ENCODE measurements at places on chromosomes 16 and 17.

DNA sequence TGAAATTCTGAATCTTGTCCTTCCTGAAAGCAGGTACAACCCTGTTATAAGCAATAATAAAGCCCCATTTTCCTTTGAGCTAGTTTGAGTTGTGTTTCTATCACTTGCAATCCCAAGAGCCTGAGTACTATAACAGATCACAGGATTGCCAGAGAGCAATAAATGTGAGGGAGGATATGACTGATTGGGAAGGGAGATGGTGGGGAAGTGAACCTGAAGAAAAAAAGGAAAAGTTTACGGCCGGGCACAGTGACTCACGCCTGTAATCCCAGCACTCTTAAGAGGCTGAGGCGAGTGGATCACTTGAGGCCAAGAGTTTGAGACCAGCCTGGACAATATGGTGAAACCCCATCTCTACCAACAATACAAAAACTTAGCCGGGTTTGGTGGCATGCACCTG, 80.4 kb downstream of the COX10 start:
- DNase-seq: no peak

DNA sequence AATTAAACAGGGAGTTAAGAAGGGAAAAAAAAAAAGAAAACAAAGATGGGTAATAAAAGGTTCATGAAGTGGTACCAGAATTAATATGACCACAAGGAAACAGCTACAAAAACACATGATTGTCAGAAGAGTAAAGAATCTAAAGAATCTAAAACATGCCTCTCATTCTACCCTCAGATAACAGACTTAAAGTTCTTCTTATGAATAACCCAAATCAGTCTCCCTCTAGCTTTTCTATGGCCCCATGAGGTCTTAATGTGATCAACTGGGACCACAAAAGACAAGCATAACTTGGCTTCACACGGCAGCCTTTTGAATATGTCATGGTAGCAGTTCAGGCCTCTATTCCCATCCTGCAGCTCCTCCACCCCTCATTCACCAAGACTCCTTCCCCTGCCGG, 6.9 kb downstream of the MYH10 start:
- no peak for DNase-seq

DNA sequence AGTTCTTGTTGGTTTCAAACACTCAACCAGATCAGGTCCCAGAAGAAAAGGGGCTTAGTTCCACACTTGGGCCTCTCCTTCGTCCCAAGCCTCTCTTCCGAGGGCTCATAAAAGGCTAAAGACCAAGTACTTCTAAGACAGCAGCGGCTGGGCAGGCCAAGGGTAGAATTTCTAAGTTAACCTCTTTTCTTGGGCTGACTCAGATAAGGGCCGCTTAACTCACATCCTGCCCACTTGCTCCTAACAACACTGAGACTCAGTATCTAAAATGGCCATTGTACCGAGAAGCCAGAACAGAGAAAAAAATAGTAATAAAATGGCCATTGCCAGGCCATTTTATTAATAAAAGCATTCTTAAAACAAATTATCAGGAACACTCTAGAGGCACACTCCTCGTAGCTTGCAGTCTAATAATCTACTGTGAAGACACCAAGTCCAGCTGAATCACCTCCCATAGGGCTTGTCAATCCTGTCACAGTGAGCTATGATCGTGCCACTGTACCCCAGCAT, 42.1 kb downstream of the RANBP10 start:
- no peak for DNase-seq

GRCh38 chr17:6657633-6658287, 6.2 kb downstream of the C17orf100 start:
- no peak for DNase-seq

- DNase-seq: no peak
Observed at GRCh38 chr17:35088356-35088880, 24.9 kb upstream of the RFFL start.

DNA sequence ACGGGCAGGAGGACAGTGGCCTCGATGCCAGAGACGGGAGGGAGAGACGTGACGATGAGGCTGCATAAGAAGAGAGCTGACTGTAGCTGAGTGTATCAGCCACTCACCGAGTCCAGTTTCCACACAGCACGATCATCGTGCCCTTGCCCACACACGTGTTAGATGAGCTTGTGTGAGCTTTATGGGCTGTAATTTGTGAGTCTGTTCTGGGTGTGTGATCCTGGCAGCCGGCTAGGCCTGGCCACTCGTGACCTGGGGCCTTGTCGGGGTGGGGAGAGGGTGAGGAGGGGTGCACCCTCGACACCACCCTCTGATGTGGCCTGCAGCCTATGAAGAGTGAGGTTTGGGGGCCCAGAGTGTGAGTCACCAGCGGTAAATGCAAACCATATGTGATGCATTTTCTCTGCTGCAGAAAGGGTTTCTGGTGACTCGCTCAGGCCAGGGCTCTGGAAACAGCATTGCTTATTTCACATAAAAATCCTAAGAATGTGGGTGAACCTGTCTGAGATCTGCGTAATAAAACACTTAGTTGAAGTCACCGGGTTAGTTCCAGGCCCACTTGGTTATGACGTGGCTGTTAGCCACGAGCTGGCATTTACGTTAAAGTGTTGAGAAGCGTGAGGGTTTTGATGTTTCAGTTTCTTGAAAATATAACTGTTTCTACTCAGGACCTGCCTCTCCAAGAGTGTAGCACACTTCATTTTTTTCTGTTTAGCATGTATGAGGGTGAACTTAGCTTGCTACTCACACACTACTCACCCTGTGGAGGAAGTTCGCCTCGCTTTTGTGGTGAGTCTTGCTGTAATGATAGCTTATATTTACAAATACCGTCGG, 4.2 kb downstream of the METRNL start:
- peak; percentile 36 for DNase-seq

- DNase-seq: no peak
Observed at GRCh38 chr17:17834974-17835373, 1.8 kb downstream of the SREBF1 start.

DNA sequence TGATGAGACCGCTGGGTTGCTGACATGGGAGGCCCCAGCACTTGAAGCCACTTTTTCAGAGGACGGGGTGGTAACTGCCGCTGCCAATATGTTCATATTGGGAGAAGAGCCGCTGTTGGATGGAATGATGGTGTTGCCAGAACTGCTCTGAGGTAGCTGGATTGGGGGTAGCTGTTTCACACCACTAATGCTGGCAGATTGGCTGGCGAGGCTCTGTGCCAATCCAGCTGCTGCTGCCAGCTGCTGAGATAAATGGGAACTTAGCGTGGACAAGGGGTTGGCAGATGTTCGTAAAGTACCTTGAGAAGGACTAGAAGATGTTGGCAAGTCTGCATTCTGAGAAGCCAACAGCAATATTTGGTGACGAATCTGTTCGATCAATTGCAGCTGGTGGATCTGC, 10.0 kb downstream of the SALL1 start:
- DNase-seq: no peak

DNA sequence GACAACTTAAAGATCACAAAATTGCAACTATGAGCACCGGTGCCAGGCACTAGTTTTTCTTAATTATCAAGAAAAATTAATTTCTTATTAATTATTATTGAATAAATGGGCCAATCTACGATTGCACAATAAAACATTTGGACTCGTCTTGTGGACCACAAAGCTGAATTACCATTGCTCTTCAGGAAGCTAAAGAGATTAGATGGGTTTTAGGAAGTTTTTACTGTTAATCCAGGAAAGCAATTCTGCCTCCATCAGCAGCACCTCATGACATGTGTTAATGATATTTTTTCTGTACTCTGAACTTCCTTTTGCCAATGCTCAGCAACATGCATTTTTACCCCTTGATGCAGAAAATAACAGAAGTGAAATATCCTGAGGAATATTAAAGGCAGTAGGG, 37.9 kb downstream of the HS3ST3A1 start:
- DNase-seq: no peak

- no peak for DNase-seq
Observed at GRCh38 chr17:60361889-60362288, 30.0 kb downstream of the USP32 start.

- no peak for DNase-seq
Observed at GRCh38 chr16:24953721-24954120, 61.4 kb downstream of the ARHGAP17 start.

DNA sequence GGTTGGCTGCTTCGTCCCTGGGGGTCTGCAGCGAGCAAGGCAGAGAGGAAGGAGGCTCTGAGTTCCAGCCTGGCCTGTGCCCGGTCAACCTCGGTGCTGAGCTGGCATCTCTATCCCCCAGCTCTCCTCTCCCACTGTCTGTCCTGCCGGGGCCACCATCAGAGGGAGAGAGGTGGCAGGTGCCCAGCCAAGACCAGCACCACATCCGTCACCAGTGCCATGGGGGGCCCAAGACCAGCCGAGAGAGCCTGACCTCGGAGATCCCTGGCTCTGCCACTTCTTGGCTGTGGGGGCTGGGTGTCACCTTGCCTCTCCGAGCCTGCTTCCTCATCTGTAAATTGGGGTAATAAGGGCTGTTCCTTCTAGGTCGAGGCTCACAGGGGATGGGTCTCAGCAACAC, 560 bp upstream of the P2RX1 start:
- no peak for DNase-seq

- DNase-seq: no peak
Observed at GRCh38 chr17:48453447-48453846, 23.4 kb upstream of the SKAP1 start.

- no peak for DNase-seq
Observed at GRCh38 chr17:39639566-39640458, 2.9 kb downstream of the STARD3 start.

GRCh38 chr16:55930036-55930435, 54.9 kb upstream of the CES5A start:
- DNase-seq: no peak

DNA sequence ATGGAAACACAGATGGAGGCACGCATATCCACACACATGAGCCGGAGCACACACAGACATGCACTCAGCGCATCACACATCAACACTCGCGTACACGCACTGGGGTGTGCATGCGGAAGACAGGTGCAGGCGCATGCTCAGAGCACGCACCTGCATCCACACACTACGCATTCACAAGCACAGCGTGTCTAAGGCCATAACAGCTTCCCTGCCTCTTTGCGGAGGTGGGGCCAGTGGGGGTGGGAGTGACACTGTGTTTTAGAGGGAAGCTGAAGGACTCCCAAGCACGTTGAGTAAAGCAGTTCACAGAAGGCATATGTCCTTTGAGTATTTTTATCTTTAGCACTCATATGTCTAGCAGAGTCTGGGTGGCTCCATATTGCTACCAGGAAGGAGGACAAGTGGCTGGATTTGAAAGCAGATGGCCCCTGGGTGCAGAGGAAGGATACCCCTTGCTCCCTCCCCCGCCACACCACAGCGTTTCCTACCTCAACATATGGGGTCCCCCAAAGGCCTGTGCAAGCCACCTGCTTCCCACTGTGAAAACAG, 68.6 kb upstream of the TOB1 start:
- DNase-seq: no peak

- DNase-seq: no peak
Observed at GRCh38 chr17:32894245-32894644, 17.3 kb upstream of the MYO1D start.

DNA sequence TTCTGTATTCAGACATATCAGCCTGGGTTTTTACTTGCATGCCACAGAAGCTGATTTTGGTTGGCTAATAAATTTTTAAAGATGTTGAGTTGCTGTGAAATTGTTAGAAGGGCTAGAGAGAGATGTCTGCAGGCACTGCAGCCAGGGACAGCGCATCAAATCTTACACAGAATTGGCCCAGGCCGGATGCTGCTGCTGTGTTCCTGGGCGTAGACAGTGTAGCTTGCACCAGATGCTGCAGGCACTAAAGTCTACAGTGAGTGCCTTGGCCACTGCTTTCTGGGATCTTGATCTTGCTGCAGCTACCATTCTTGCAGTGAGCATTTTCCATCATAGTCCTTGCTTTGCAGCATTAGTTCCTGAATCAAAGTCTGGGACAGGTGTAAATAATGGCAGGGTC, 169.9 kb downstream of the SPECC1 start:
- DNase-seq: no peak

GRCh38 chr17:38605841-38606645, at the start of gene SRCIN1:
Gene SRCIN1, minus strand, starts transcription at chr17:38605952. Its CDS starts 247 bp downstream, at chr17:38605705.
- DNase-seq: peak; percentile 33

DNA sequence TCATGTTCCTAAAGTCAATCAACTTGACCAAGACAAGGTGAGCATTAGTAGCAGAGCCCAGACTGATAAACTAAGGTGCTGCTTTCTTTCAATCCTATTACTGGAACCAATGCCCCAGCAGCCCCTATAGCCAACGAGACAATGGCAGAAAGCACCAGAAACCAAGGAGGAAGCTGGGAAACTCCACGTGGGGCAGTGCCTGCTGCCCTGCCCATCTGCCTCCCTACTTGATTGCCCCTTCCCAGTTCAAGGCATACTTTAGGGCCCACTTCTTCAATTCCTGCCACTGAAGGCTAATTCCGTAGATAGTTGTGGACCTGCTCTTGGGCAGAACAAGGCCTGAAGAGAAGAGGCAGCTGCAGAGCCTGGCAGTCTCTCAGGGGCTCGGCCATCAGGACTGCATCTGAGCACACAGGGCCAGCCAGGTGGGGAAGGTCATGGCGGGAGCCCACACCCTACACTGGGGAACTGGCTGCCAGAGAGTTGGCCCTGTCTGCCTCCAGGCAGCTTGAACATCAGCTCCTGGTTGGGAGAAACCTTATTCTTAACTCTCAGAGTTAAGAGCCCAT, 30.9 kb downstream of the WSB1 start:
- DNase-seq: no peak

- DNase-seq: no peak
Observed at GRCh38 chr17:78010759-78011158, 52.3 kb downstream of the TNRC6C start.

- DNase-seq: no peak
Observed at GRCh38 chr17:59825533-59826322, 67.0 kb downstream of the TUBD1 start.

DNA sequence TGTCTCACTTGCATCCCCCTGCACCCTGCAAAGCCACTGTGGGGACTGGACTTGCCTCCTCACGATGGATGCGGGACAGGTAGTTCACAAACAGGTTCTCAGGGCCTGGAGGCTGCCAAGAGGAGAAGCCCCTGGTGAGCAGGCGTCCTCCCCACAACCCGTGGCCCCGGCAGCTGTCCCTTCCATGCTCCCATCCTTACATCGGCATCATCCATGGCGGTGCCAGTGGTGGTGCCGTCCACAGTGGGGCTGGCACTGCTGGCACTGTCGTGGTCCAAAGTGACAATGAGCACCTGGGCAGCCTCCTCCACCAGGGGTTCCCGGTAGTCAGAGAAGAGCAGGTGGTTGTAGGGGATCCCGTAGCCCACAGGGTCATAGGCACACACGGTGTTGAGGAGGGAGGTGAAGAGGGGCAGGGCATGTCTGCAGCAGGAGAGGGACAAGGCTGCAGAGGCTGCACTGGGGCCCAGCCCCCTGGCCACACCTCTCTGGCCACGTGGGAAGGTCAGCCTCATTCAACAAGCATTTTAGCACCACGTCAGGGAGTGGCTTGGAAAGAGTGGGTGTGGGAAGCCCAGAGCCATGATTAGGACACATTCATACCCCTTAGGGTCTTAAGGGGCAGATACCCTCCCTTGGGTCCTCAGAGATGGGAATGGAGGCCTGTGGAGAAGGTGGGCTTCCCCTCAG, 12.6 kb downstream of the HID1 start:
- no peak for DNase-seq

All from stimulated activated CD4-positive, alpha-beta T cell treated with anti-CD3 and anti-CD28 coated beads, Interleukin-1b, Interleukin-23, amount 100 ng/mL, for 24 hours (primary cell).